Fibroblast of skin of scalp (primary cell): ENCODE measurements at places on chromosomes 2 and 18.

GRCh38 chr2:242029422-242030225 is 160.1 kb downstream of the RTP5 start:
- no peak for DNase-seq

- DNase-seq: no peak
These were observed 101.8 kb downstream of the C2orf74 start for GRCh38 chr2:61263830-61264229.

DNA sequence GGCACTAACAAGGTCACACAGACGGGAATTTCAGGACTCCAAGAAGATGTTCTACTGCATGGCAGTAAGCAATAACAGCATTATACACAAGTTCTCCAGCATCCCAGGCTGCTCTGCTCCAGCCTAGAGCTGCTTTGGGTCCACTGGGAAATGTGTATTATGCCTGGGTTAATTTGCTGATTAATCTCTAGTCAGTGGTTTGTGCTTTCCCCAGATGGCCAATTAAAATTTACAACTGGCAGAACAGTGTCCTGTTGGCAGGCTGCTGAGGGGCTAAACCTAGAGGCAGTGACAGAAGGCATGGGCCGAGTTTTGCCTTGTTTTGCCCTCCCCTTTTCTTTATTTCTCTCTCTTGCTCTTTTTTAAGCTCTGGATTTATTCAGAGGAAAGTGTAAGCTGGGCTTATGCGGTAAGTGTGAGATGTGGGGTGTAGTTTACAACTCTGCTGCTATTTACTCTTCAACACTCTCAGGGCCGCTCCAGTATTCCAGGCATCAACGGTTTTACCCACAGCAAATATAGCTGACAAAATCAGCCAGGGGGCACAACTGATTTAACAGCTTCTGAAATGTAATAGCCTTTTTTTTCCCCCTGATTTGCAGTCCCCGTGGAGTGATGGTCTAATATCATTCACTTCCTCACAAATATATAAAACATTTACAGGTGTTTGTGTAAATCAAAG is 348.0 kb downstream of the GPD2 start:
- no peak for DNase-seq

DNA sequence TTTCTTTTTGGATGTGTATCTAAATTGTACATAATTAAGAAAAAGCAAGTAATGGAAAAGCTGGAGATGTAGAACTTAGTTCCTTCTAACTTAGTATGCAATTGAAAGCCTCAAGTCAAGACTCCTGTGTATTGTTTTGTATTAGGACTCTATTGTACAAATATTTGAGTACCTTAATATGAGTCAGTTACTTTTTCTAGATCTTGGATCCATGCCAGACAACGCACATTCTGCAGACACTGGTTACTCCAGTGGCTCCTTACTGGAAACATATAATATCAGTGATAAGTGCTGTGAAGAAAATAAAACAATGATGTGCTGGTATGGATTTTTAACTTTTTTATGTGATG is 1.5 kb downstream of the SLC39A10 start:
- DNase-seq: peak; percentile 68

DNA sequence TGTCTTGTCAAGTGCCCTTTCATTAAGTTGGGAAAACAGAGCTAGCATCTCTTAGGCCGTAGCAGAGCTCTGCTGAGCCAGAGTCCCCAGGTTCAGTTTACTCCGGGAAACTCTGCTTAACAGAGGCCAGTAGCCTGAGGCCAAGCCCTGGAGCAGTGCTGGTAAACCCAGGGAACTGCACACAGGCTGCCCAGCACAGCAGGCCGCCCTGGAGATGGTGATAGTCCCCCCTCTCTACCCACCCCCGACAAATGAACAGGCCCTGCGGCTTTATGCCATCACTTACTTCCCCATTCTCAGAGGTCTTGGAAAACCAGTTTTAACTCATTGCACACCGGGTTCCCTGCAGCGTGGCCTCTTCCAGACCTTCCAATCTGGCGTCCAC is 3.5 kb downstream of the CNNM4 start:
- no peak for DNase-seq

GRCh38 chr18:59900222-59901128 is 679 bp downstream of the PMAIP1 start:
- peak; percentile 84 for DNase-seq

DNA sequence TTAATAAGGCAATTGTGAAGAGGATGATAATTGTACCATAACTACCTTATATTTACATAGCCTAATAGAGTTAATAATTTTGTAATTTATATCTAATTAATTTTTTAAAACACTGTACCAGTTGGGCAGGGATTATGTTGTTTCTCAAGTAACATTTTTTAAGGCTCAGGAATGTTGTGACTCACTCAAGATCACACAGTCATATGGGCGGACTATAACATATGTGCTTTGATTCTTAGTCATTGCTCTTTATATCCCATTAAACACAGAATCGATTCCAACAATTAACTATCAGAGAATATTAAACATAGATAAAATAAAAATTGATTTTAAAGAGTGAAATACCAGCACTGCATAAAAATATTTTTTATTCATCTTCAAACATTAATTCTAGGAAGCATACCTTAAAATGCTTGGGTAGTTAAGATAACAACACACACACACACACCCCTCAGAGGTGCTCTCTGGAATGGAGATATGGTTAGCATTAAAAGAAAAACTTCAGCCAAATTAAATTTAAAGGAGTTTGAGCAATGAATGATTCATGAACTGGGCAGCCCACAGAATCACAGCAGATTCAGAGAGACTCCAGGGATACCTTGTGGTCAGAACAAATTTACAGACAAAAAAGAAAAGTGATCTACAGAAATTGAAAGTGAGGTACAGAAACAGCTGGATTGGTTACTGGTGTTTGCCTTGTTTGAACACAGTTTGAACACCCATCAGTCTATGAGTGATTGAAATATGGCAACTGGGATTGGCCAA is 869.4 kb upstream of the ID2 start:
- peak; percentile 80 for DNase-seq

GRCh38 chr18:24585996-24586566 is 125.6 kb downstream of the HRH4 start:
- no peak for DNase-seq

DNA sequence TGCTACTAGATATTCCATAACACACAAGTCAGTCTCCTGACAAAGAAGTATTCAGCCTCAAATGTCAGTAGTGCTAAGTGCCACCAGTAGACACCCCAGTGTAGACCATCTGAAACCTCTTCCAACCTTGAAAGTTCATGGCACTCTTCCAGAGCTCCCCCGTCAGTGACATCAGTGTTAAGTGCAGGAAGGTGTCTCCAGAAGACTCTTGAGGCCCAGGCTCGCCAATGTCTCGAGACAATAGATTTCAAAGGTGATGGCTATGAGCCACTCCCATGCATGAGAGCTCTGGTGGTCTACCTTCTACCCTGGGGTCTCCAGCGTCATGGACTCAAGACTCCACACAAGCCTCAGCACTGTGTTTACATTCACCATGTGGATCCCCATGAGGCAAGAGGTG is 183.8 kb downstream of the SMAD2 start:
- DNase-seq: no peak

DNA sequence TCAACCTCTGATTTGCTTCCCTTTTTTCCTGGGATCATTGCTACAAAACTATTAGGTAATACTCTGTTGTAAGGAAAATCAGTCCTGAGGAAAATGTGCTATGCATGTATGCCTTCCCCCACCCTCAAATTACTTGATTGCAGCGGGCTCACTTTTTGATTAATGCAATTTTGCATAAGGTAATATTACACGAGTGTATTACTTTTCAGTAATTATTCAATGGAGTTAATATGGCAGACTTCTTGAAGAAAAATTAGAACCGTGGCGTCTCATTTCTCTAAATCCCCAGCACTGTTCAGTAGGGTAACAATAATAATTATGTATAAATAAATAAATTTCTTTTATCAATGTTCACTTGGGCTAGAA is 527.6 kb upstream of the FANCL start:
- DNase-seq: no peak

DNA sequence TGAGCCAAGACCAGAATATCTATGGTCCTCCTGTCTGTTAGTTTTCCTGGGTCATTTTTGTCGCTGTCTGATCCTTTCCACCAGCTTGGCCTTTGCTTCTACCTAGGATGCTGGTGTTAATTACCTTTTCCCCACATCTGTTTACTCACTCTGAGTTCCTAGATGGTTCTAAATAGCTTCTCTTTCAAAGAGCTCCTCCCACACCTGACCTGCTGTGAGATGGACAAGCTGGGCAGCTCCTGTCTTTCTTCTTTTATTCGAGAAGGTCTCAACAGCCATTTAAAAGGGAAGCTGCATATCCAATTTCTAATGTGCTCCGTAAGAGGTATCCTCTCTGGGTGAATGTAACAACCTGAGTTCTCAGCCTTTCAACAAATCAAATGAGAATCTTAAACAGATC is 156.2 kb downstream of the HRH4 start:
- no peak for DNase-seq

GRCh38 chr18:63890950-63891304 is 3.4 kb downstream of the SERPINB2 start:
- DNase-seq: peak; percentile 44

DNA sequence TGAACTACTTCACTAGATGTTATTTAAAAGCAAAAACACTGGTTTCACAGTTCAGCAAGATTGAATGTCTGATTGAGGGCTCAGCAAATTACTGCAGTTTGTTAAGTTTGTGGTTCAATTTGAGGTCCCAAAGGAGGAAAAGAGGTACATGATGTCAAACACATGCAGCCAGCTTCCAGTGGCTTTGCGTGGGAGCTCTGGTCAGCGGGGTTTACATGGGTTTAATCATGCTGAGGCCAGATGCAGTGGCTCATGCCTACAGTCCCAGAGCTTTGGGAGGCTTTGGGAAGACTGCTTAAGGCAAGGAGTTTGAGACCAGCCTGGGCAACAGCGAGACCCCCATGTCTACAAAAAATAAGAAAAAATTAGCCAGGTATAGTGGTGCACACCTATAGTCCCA is 111.5 kb downstream of the MAPK4 start:
- DNase-seq: no peak

- no peak for DNase-seq
These were observed 194.1 kb downstream of the CTIF start for GRCh38 chr18:48732767-48733424.

DNA sequence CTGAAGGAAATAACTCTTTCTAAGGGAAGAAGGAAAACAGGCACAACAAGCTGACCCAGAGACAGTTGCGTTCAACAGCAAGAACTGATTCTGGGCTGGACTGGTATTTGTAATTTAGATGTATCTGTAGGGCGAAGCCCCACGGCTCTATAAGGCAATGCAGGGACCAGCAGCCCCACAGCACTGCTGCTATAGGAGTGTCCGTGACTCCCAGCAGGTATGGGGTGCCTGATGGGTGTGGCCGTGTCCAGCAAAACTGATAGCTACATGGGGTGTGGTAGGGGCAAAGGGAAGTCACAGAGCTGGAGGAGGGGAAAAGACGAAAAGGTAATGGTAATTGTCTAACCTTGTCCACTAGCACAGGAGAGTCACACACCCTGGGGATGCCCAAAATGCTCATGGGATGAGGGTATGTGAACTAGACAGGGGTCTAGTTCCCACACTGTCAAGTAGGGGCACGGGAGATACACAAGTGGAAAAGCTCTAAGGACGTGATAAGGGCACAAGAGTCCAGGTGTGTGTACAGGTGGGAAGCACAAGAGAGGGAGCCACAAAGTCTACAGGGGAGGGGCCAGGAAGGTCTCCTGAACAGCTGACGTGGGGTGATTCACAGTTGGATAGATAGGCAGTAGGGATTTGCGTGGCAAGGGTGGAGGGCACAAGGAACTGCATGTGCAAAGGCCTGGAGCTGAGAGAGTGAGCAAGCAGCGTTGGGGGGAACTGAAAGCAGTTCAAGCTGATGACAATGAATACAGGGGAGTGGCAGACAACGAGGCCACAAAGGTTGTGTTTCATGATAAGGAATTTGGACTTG is 48.5 kb upstream of the ASPRV1 start:
- DNase-seq: no peak

DNA sequence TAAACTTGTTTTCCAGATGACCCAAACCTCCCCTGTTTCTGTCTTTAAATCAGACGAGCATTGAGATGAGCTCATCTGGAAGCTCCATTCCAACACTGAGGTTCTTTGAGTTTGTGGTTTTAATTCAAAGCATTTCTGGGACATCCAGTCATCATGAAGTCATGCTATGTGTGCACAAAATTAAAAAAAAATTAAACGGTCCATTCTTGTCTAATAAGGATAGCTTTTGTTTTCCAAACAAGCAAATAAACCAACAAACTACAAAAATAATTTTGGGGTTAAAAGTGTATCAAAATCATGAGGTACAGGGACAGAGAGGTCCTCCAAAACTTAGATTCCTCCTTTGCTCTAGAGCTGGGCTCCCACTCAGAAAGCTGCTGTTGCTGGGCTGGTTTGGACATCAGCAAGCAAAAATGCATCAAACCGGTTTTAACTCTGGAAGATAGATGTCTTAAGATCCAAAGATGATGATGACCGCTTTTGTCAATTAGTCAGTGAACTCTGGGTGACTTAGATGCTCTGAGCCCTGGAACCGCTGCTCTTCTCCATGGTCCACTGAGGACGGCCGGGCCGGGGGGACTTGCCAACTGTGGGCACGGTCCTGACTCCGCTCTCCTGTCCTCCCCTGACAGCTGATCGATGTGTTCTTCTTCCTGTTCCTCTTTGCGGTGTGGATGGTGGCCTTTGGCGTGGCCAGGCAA is 65.4 kb downstream of the TRPM8 start:
- peak; percentile 95 for DNase-seq

GRCh38 chr2:17798338-17798737 is 17.9 kb upstream of the MSGN1 start:
- no peak for DNase-seq

DNA sequence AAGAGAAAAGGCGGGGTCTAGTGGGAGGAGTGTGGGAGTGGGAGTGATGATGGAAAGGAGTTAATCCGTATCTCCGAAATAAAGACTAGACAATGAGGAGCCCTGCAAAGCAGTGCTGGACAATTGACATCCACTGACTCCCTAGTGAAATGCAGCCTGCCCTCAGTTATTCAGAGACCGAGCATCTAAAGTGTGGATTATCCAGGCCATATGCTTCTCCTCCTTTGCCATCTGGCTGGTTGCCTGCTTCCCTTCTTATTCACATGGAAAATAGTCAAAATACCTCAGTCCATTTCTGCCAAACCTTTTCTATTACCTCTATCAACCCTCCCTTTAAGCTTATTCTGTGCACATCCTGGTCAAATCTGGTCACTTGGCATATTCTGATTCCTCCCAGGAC is 288.8 kb upstream of the SIX3 start:
- no peak for DNase-seq

DNA sequence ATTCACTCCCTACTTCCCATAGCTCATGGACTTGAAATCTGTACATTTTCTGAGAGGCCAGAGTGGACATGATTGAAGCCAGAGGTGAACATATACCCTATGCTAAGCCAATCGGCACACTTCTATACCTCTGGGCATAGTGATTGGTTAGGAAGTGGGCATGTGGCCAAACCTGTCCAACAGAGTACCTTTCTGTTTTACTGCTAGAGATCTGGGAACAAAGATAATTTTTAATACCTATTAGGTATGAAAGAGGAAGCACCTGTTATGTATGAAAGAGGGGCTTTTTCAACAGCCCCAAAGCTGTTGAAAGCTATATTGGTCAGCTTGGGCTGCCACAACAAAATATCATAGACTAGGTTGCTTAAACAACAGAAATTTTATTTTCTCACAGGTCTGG is 27.7 kb downstream of the METTL8 start:
- DNase-seq: no peak

GRCh38 chr2:99725820-99726219 is 236.0 kb upstream of the REV1 start:
- peak; percentile 32 for DNase-seq

GRCh38 chr2:177467646-177468045 is 75.1 kb downstream of the AGPS start:
- peak; percentile 46 for DNase-seq

GRCh38 chr2:233189025-233189424 is 62.4 kb upstream of the ATG16L1 start:
- DNase-seq: no peak

- no peak for DNase-seq
These were observed 303.5 kb upstream of the ZNF804A start for GRCh38 chr2:184294831-184295230.
